ENCODE measurements at places on chromosomes 13 and 19.

DNA sequence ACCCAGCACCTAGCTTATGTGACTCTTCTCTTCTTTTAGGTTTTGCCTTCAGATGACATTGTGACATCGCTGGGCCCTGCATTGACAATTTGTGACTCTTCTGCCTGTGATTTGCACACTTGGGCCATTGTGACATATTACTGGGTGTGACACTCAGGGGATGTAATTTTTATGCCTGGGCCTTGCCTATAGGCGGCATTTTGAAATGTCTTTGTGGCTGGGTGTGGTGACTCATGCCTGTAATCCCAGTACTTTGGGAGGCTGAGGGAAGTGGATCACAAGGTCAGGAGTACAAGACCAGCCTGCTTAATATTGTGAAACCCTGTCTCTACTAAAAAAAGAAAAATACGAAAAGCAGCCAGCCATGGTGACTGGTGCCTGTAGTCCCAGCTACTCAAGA lies 28.4 kb upstream of the ZNF681 start:
- no peak for DNase-seq

DNA sequence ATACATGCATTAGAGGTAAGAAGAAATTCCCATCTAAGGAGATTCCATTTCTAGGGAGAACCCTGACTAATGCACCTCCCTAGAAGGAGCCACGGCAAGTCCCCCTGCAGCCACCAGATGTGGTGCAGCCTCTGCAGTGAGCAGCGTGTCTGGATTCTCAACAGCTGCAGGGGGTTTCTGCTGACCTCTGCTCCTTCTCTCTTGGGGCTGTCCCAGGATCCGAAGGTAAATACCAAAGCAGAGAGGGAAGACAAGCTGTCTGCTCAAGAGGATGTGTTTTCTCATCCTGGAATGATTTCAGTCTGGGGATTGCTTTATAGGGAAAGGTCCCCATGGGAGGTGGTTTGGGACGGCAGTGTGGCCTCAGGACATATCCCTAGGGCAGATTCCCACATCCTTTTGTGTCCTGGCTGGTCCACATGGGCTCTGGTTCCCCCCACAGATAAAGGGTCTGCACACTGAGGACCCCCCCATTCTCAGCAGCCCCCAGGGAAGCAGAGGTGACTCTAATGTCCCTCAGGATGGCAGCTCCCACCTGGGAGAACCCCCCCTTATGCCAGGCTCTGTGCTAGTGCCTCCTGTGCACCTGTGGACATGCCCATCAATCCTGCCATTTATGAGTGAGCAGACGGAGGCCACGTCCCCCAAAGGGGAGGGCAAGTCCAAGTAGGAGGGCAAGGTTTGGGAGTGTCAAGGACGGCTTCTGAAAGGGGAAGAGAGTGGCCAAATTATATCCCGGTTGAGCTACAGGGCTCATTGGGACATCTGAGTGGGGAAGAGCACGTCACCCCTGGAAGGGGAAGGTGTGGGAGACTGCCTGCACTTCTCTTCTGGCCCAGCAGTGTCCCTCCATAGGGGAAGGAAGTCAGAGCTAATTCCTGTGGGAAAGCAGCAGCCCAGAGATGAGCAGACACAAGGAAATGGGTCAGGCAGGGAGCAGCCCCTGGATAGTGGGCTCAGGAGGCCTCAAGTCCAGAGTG lies 10.2 kb upstream of the OR10H5 start:
- no peak for DNase-seq

DNA sequence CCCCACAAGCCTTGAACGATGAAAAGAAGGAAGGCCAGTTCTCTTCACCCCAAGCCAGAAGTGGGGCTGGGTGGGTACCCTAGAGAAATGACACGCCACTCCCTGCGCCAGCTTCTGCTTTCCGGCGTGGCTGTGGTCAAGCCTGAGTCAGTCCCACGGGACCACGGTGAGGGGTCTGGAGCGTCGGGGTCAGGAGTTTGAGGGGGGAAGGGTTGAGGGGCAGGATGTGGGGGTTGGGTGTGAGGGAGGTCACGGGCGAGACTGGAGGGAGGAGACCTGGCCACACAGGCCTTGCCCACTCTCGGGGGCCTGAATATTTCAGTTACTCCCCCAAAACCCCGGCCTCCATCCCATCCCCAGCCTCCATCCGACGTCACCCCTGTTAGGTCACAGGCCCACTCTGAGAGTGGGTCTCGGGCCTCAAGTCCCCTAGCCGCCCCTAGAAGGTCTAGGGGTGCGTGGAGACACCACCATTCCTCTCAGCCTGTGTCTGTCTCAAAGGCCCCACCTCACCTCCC lies 500 bp upstream of the IFI30 start:
- no peak for DNase-seq

- no peak for DNase-seq
Observed at GRCh38 chr19:6246174-6247006, 33.4 kb downstream of the MLLT1 start.
